Activated CD4-positive, alpha-beta T cell treated with anti-CD3 and anti-CD28 coated beads, Interleukin-2, amount 50 U/mL, for 16 hours (primary cell): ENCODE measurements at places on chromosomes 5 and 9.
A peak's percentile ranks its signal among the peaks of the same experiment; 100 is the strongest.

- no peak for DNase-seq
Measured at GRCh38 chr9:135067096-135067710, 20.3 kb upstream of the OLFM1 start.

DNA sequence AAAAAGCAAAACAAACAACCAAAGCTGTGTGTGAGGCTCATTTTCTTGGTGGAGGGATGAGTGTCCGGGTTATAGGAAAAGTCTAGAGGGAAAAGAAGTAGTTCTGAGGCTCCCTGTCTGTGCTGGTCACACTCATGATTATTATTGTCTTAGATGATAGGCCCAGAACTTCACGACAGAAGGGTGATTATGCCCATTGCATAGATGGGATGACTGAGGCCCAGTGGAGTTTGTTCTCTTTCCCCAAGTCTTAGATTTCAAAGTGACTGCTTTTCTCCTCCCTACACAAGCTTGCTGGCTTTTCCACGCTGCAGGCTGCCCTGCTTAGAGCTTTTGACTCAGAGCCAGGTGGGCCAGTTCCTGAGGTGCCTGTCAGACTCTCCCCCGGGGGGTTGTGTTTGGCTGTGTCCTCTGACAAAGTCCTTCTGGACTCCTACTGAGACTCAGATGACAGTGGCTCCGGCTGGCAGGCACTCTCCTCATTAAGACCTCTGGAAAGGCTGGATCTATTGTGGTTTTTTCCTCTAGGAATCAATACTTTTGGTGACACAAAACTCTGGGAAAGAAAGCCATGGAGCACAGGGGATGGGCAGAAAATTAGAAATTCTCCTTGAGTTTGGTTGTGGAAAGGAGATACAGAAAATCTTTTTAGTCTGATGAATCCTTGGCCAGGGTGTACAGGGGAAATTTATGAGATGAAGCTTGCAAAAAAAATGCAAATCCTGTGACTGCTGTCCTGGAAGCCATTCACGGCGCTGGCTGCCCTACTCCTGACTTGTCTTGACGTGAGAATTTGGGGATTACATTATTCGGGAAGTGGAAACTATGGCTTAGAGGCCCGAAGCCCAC lies 120.9 kb downstream of the NSG2 start:
- no peak for DNase-seq

GRCh38 chr5:14584848-14585247 lies 3.3 kb downstream of the OTULINL start:
- no peak for DNase-seq

DNA sequence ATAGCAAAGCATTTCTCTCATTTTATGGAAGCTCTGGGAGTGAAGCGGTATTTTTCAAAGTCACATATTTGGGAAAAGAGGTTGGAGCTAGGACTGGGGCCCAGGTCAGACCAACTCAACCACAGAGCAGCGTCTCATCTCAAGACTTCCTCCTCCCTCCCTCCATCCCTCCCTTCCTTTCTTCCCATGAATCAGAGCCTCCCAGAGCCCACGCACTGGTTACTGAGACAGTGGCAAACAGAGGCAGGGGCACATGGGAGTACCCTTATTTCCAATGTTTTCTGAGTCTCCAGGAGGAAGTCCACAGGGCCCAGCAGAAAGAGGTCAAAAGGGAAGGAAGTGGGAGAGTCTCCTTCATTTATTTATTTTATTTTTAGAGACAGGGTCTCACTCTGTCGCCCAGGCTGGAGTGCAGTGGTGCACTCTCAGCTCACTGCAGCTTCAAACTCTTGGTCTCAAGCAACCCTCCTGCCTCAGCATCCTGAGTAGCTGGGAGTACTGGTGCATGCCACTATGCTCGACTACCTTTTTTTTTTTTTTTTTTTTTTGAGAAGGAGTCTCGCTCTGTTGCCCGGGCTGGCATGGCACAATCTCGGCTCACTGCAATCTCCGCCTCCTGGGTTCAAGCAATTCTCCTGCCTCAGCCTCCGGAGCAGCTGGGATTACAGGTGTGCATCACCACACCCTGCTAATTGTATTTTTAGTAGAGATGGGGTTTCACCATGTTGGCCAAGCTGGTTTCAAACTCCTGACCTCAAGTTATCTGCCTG lies 52.5 kb upstream of the CDKN2AIPNL start:
- DNase-seq, result no peak

DNA sequence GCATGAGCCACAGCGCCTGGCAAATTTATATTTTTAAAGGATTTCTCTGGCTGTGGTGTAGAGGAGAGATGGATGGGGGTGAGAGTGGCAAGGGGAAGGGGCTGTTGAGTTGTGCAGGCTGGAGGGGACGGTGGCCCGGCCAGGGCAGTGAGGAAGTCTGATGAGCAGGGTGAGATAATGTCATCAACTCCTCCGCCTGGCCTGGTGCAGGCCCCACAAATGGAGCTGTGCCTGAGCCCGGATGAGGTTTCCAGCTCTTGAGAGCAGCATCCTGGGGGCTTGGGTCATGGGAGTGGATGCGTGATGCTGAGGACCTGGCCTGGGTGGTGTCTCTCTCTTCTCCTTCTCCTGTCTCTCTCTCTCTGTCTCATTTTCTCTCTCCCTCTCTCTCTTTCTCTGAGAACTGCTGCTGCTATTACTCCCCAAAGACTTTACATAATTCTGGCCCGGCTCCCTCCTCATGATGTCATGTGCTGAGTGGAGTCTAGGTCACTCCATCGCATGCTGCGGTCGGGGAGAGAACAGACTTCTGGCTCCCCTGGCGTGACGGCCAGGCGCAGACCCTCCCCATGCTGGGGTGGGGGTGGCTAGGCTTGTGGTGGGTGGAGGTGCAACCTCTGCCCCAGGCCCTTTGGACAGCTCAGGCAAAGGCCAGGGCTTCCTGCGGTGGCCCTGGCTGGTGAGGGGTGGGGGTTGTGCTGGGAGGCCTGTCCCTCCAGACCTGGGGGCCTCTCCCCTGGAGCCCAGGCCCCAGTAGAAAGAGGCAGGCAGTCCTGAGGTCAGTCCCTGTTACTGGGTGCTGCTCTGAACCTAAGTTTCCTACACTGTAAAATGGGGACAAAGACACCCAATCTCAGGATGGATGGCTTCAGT lies 26.4 kb downstream of the FGF18 start:
- DNase-seq, result no peak

- DNase-seq, result no peak
Measured at GRCh38 chr9:120242116-120242811, 337.7 kb downstream of the CDK5RAP2 start.

GRCh38 chr5:150085191-150085912 lies 1.0 kb downstream of the CSF1R start:
- no peak for DNase-seq

DNA sequence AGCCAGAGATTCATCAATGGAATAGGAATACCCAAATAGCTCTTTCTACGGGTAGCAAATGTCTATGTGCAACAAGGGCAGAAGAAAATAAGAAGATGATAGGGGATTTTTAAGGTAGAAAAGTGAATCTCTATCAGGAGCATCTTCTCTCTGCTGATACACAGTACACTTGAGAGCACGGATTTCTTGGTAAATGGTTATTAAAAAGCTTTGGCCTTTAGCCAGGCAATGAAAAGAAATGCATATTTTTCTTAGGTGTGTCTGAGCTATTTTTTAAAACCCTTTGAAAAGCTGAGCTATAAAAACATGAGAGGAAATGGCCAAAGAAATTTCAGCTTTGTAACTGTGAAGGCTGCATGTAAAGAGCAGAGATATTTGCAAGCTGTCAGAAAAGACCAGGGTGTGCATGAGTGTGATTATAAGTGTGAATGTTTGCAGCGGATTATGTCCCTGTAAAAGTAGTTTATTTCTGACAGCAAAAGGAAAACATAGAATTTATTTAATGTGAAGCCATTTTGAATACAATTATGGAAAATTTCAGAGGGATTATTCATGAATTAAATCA lies 487.1 kb upstream of the PIK3R1 start:
- no peak for DNase-seq

- DNase-seq, result no peak
Measured at GRCh38 chr5:161302559-161302958, 244.0 kb downstream of the GABRB2 start.

DNA sequence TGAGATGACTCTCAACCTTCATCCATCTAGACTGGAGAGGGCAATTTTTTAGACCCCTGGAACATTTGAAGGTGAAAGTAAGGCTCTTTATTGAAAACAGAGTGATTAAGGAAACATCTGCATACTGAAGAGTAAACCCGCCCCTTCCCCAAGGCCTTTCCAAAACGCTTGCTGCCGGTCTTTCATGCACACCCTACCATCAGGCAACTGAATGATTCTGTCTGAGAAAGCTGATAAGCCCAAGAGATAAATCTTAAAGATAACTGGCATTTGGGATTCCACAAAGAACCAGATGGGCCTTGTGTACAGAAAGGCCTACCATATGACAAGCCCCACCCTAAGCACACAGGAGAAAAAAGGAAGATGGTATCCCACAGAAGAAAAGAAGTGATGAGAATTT lies 54.4 kb upstream of the PIK3R1 start:
- DNase-seq, result no peak

GRCh38 chr5:145316282-145316681 lies 518.9 kb downstream of the PRELID2 start:
- no peak for DNase-seq

DNA sequence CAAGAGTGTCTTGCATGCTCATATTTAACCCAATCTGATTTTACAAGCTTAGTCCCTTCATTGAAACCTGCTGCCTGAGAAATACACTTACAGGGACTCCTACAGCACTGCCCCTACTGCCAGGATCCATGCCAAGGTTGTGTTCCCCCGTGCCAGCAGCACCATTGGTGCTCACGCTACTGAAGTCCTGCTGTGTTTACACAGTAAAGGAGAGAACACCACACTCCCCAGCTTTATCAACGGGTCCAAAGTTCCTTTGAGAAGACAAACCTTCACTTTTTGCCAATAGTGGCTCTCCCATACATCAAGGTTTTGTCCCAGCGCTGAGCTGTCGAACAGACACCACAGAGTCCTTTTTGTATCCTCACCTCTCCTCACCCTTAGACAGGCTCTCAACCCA lies 155.1 kb upstream of the WWC1 start:
- no peak for DNase-seq

GRCh38 chr9:92147852-92148180 lies 32.6 kb upstream of the SPTLC1 start:
- DNase-seq, result no peak

DNA sequence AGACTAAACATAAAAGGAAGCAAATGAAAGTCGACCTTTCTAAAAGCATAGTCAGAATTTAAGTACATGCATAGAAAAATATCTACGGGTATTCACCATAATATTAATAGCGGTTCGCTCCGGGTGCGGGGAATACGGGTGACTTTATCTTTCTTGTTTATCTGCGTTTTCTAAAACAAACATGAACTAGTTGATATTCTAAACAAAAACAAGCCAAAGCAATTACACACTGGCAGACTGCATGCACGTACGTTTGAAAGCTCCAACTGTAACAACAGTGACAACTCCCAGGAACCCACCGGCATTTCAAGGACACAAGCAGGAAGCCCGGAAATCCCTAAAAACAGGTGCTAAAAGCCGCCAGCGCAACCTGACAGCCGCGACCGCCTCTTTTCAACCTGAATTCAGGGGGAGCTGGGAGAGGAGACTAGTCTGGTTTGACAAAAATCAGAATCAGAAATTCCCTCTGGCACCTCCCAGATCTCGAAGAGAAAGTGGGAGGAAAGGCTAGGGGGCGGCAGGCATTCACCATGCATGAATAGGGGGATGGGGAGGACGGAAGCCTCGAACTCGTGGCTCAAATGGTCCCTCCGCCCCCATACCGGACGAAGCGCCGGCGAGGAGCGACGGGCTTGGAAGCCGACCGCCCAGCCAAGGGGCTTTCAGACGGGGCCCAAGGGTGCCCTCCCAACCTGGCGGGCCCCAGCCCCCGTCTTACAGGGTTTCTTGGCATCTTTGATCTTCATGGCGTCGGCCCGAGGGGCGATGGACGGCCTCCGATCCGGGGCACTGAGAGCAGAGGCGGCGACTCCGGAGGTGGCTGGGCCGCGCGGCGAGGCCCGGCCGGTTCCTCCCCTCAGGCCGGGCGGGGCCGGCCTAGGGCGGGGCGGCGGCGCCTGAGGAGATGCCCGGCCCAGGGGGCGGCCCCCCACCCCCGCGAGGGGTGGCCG lies at the start of gene PANK3:
TSS of gene PANK3 (minus strand) at position 831 of the 950 bp plus-strand sequence. CDS start at position 746, 85 bp downstream.
- no peak for DNase-seq

DNA sequence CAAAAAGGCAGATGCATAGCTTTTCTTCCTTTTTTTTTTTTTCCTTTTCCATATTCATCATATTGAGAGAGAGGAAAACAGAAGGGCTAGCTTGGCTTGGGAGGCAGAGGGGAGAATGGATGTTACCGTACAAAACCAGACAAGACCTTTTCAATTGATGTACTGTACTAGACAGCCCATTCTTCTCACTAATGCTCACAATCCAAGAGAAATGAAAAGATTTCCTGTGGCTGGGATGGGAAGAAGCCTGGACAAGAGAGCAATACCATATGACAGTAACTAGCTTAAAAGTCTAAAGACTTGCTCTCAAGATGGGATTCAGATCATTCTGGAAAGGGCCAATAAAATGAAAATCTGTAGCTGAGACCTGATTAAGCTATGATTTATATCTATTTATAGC lies 3.4 kb downstream of the CEMIP2 start:
- no peak for DNase-seq

GRCh38 chr5:151694035-151694485 lies 7.3 kb upstream of the SPARC start:
- no peak for DNase-seq

- no peak for DNase-seq
Measured at GRCh38 chr9:136742591-136743391, at the start of gene LCN10. LCN10 (minus strand) TSS chr9:136742940; CDS start chr9:136742903, 37 bp downstream.

DNA sequence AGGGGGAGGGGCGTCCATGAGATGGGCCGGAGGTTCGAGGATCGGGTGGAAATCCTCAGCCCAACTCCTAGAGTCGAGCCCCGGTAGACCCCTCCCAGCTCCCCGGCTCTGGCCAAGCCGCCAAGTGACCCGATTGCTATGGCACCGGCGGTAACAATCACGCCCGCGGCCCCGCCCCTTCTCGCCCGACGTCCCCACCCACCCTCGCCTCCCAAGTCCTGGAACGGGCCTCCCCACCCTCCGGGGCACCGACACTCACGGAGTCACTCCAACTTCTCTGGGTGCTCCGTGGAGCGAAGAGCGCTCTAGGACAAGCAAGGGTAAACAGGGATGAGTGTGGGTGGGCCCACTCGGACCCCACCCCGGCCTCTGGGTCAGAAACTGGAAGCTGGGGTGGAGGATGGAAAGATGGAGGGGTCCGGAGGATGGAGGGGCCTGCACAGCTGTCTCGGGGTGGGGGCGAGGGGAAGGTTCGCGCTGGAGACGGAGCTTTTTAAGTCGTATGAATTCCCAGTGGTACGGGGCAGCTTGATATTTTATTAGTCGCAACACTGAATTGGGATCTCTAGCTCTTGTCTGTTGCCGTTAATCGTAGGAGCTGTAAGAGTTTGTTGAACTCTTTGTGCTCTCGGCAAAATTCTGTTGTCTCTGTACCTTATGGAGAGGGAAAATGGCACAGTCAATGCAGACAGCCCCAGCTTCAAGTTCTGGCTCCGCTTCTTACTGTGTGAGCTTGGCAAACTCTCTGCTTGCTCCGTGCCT lies at the start of gene SPACA9:
TSS of gene SPACA9 (plus strand) at position 204 of the 762 bp plus-strand sequence. CDS start 5,050 bp downstream, outside the sequence.
- peak; percentile 29 for DNase-seq

DNA sequence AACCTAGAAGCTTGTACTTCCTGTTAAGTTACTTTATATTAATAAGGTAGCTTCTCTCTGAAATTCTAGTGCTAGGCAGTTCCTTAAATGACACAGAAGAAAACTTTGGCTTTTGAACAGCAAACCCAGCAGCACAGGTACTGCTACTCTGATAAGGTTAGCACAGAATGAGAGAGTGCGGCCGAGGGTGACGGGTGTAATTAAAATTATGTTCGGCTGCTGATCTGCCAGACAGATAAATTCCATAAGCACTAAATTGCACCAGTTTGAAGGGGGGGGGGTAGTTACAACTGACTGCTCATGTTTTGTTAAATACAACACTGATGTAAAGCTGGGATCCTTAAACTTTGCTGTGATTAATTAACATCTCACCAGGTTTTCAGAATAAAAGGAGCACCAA lies 475.1 kb downstream of the SPOCK1 start:
- DNase-seq, result no peak
